ENCODE measurements at places on chromosomes 7 and 10.

GRCh38 chr10:33428682-33429081, 94.2 kb upstream of the NRP1 start:
- no peak for DNase-seq

DNA sequence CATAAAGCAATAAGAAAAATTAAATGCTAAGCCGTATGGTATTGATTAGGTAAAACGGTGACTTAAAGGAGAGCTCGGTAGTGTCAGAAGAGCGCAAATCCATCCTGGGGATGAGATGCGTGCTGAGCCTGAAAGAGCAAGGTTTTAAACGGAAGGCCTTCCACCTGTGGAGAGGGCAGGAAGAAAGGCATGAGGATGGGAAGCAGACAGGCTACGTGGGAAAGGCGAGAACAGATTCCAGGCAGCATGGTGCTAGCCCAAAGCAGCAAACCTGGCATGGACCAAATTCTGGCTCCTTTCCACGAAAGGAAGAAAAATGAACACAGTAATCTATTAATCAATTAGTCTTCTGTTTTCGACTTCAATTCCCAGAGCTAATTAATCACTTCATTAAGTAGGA, 103.5 kb downstream of the HIPK2 start:
- no peak for DNase-seq

- DNase-seq = no peak
These were observed 49.7 kb downstream of the CDK1 start for GRCh38 chr10:60827791-60828488.

GRCh38 chr10:7872041-7872442, 53.7 kb downstream of the TAF3 start:
- no peak for DNase-seq

- DNase-seq = no peak
These were observed 4.4 kb downstream of the ZNF32 start for GRCh38 chr10:43644252-43644651.

Measured in testis (tissue), 5 donors.